ENCODE measurements at places on chromosomes 1 and 21.

- DNase-seq: no peak
Measured at GRCh38 chr21:31343680-31344480, at the start of gene TIAM1. TIAM1 (minus strand) TSS chr21:31344261; CDS start chr21:31266972, 77,289 bp downstream.

DNA sequence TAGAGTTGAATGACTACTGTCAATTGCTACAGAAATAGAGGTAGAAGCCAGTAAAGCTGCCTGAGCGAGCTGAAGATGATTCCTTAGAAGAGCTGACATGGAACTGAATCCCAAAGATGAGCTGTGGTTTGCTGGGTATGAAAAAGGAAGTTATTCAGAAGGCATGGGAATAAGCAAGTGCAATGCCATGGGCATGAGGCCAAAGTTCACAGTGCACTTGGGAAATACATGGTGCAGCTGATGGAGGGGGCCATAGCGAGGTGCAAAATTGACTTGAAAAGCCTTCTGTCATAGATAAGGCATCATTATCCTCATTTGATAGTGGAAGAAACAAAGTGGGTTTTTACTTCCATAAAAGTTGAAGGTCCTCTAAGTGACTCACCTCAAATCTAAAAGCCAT, 88.6 kb downstream of the NEK7 start:
- no peak for DNase-seq

- no peak for DNase-seq
Measured at GRCh38 chr1:241459186-241459802, 60.3 kb downstream of the FH start.

GRCh38 chr1:6098303-6099215, 52.9 kb downstream of the KCNAB2 start:
- no peak for DNase-seq

GRCh38 chr21:32929633-32930038, 96.1 kb upstream of the OLIG2 start:
- no peak for DNase-seq

- DNase-seq: no peak
Measured at GRCh38 chr1:154988058-154988954, 5.1 kb upstream of the LENEP start.

- DNase-seq: no peak
Measured at GRCh38 chr1:78996791-78997190, 9.7 kb downstream of the ADGRL4 start.

GRCh38 chr1:100441651-100442050, 89.3 kb downstream of the CDC14A start:
- no peak for DNase-seq

GRCh38 chr1:167726008-167726407, 4.2 kb downstream of the MPZL1 start:
- DNase-seq: no peak

DNA sequence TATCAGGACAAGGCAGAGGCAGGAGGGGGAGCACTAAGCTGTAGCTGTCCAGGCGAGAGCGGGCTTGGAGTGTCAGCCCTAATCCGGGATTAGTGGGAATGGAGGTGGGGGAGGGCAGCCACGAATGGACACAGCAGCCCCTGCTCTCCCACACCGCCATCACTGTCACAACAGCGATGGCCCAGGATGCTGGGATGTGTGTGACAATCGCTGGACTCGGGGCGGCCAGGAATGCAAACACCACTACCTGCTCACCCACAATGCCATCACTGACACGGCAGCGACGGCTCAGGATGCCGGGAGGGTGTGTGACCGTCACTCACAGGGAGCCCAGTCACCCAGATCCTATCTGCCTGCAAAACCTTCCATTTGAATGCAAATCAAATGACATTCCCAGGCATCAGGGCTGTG, 2.9 kb downstream of the C2CD2 start:
- DNase-seq: no peak

DNA sequence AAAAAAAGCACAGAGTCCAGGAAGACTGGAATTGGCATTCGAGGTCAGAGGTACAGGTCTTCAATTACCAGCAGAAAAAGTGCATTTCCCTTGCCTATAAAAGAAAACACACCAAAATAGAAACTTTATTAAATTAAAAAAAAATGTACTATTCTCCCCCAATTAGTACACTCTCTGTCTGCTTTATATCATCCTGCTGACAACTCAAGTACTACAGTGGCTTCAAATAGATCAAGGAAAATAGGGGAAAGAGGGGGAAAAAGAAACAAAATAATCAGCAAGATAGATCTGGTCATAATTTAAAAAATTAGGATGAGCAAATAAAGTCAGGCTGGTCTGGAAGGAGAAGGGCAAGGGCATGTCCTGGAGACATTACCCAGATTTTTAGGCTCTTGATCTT, 315.1 kb downstream of the PAPPA2 start:
- DNase-seq: no peak

DNA sequence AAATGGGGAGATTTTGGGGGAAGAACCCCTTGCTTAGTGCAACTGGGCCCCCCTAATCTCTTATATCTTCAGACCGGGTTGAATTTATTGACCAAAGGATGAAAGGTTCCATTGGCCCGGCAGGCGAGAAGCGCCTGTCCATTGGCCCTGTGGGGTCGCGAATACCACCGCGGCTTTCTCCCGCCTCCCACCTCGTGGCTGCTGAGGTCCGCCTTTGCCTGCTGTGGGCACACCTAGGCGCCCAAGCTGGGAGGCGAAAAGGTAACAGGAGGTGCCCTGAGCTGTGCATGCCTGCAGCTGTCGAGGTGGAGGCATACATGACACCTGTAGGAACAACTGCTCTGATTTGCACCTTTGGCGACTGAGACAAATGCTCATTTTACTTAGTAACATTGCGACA, 21.1 kb upstream of the FLG2 start:
- DNase-seq: no peak

GRCh38 chr1:47409311-47410067, 6.6 kb upstream of the FOXE3 start:
- DNase-seq: no peak

GRCh38 chr1:37410105-37410504, 64.3 kb upstream of the ZC3H12A start:
- DNase-seq: no peak

- DNase-seq: no peak
Measured at GRCh38 chr1:213661302-213661701, 326.5 kb upstream of the PROX1 start.

DNA sequence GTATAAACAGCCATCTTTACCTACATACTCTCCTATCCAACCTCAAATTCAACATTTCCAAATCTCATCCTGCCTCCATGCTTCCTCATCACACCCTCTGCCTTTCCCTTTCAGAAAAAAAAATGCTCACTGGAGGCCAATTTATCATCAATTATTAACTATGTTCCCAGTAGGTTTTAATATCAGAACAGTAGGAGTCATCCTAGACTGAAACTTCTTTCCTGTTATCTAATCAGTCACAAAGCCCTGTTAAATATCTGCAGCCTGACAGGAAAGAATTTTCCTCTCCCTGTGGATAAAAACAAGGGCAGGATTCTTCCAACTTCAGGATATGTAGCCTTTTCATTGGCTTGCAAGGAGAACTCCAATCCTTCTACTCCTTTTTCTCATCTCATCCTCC, 28.4 kb downstream of the EGLN1 start:
- DNase-seq: no peak

DNA sequence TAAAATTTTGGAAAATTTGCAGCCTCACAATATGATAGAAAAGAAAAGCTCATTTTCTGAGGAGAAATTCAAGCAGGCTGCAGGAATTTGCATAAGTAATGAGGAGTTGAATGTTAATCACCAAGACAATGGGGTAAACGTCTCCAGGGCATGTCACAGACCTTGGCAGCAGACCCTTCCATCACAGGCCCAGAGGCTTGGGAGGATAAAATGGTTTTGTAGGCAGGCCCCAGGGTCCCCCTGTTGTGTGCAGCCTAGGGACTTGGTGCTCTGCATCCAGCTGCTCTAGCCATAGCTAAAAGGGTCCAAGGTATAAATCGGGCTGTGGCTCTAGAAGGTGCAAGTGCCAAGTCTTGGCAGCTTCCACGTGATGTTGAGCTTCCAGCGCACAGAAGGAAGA, 112.2 kb upstream of the FMN2 start:
- DNase-seq: no peak

DNA sequence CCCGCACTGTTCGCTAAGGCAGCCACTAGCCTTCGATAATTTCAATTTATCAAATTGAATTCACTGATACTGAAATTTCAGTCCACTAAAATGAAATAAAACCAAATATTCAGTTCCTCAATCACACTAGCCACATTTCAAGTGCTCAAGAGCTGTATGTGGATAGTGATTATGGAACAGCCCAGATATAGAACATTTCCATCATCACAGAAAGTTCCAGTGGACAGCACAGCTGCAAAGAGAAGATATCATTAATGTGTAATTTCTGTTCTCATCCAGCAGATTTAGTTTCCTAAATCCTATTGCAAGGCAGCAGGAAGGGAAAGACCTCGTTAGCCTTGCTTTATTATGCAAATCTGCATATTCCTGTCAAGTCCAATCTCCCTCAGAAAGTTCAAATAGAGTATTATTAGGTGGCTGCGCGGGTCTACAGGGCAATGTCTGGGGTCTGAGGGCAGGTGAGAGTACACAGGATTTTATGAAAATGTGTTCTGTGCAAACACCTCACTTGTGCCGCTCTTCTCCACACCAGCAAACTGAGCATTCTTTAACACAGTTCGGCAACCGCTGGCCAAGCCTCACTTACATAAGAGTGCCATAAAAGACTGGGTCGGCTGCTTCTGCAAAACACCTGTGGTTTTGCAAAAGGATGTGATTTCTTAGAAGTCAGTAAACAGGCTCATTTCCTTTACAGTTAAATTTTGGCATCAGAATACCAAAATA, 22.4 kb downstream of the CAPZB start:
- DNase-seq: no peak

DNA sequence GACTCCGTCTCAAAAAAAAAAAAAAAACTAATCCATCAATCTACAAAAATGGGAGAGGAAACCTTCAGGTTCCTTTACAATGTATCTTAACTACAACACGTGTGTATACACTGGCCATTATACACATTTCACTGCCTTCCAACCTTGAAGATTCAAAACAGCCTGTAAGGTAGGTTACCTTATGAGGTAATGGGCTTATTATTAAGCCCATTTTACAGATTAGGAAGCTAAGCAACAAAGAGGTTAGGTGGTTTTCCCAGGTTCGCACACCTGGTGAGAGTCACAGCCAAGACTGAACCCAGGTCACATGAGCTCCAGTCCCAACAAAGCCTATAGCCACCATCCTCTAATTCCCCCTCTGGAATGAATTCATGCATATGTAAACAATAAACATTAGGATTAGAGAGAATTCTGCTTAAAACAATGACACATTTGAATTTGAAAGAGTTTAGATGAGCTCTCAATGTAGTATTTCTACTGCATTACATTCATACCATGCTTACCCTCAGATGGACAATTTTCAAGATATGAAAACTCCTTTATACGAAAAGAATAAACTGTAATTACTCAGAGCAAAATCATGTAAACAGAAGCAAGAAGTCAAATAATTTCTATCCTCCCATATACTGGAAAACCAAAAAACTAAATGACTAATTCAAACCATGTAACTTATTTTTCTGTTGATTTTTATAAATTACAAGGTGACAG, 54.8 kb downstream of the EIF4G3 start:
- no peak for DNase-seq

DNA sequence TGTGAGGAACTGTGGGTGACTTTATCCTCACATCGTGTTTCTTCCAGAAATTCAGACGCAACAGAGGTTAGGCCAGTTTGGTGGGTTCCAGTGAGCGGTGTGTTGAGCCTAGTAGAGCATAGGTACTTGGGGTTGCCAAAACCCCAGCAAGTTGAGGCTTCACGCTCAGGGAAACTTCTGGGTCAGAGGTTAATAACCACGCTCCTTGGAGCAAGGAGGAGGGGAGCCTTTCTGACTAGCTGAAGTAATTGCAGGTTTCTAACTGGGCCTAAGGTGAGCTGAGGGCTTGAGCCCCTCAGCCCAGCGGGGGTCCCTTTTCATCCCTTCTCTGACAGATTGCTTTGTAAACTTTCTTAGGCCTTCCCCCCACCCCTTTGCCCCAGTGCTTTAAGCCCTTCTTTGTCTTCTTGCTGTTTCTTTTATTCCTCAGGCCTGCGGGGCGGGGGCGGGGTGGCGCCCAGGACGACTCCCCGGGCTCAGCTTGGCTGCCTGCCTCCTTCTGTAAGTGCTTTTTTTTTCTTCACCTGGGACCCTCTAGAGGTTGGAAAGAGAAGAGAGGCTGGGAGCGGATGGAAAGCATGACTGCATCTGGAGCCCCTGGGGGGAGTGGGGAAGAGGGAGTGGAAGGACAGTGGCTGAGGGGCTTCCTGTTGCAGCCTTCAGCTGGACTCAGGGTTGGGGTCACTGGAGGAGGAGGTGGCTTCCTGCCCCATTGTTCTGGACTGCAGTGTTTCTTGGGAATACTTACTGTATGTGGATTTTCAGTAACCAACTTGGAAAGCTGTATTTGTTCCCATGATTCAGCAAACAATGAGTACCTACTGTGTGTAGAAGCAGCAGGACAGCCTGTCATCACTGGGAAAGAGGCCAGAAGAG, 1.3 kb upstream of the ZNF436 start:
- no peak for DNase-seq

DNA sequence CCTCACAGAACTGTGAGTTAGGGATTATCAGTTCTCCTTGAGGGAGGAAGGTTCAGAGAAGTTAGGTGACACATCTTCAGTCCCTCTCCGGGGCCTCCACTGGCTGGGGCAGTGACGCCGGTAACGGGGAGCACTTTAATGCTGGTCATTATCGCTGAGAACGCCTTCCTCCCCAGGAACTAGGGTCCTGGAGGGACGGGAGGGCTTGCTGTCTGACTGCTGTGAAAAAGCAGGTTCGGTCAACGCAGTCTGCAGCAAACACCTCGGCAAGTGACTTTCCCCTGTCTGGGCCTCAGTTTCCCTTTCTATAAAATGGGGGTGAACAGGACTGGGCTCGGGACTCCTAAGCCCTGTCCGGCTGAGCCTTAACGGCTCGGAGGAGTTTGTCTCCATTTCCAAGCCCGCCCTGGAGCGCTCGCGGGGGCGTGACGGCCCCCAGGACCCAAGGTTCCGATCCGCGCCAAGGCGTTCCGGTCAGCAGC, 341 bp upstream of the TMEM61 start:
- no peak for DNase-seq

DNA sequence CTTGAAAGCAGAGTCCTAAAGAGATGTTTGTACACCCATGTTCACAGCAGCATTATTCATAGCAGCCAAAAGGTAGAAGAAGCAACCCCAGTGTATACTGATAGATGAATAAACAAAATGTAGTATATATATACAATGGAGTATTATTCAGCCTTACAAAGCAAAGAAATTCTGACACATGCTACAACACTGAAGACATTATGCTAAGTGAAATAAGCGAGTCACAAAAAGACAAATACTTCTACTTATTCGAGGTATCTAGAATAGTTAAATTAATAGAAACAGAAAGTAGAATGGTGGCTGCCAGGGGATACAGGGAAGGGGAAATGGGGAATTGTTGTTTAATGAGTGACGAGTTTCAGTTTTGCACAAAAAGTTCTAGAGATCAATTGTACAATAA, 23.5 kb downstream of the COP1 start:
- DNase-seq: no peak
